ENCODE measurements at places on chromosomes 7 and 10. TPM values are rescaled to one million over a fixed set of nuclear protein-coding genes. Genes with fewer than 3 reads are reported as not detected.

The CYP3A7 gene
- total RNA-seq, result not detected

The DYNC1I1 gene
- not detected for total RNA-seq

The SEC61G gene
- total RNA-seq, result 55.4 TPM

The SPDYE11 gene
- total RNA-seq, result not detected

The SH2D4B gene
- total RNA-seq, result 0.10 TPM

The LRRD1 gene
- not detected for total RNA-seq

The TACR2 gene
- not detected for total RNA-seq

The CCAR1 gene
- 111 TPM for total RNA-seq

The NIPSNAP2 gene
- 38.6 TPM for total RNA-seq

The ZNF485 gene
- 3.4 TPM for total RNA-seq

The CDHR1 gene
- total RNA-seq, result 0.07 TPM

The ZDHHC4 gene
- total RNA-seq, result 35.3 TPM

DNA sequence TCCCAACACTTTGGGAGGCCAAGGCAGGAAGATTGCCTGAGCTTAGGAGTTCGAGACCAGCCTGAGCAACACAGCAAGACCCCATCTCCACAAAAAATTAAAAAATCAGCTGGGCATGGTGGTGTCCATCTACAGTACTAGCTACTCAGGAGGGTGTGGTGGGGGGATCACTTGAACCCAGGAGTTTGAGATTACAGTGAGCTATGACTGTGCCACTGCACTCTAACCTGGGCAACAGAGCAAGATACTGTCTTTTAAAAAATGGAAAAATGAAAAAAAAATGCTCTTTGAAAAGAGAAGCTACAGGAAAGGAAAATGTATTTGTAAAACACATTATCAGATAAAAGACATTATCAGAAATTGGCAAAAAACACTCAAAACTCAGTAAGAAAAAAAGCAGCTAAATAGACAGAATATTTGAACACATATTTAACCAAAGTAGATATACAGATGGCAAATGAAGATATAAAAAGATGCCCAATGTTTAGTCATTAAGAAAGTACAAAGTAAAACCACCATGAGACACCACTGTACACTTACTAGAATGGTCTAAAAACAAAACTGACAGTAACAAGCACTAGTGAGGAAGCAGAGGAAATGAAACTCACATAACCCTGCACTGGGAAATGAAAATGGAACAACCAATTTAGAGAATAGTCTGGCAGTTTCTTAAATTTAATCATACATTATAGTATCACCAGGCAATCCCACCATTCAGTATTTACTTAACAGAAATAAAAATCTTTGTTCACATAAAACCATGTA is 40.5 kb downstream of the NRBF2 start:
- DNase-seq, result no peak

DNA sequence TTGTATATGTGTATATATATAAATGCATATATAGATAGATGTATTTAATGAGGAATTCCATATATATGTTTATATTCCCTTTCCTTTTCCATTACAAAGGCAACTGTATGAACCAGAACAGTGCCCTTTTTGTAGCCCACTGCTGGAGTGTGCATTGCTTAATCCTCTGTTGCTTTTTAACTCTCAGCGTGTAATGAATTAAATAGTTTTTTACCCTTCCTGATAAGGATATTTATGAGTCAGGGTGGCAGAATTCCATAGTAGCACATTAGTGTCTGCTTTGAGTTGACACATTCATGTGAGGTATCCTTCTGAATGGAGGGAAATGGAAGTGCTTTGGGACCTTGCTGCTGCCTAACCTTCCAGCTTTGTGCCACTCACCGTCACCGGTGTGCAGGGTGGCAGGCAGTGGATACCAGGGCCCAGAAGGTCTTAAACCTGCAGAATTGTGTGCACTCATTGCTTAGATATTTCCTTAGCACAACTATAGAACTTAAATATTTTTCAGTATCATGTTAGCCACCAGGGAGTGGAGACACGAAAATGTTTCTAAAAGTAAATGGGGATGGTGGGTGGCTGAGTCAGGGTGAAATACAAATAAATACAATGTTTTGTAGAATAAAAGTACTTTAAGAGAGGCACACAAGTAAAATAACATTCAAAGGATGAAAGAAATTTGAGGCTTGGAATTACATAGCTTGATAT is 117.9 kb downstream of the SND1 start:
- no peak for DNase-seq

DNA sequence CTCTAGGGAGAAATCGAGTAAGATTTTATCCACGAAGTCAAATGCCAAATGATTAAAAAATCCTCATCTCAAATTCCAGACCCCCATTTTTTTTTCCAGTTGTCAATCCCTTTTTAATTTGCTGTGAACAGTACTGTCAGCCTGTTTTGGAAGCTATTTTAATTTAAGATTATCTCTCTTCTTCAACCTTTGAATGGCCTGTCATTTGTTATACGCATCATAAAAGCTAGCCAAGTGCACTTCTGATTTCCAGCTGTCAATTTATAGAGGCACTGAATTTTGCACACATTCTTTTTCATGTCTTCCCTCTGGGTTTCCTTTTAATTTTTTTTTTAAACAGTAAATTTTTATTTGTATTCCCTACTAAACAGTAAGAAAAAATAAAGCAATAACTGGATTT is 336.4 kb upstream of the HGF start:
- DNase-seq, result no peak

DNA sequence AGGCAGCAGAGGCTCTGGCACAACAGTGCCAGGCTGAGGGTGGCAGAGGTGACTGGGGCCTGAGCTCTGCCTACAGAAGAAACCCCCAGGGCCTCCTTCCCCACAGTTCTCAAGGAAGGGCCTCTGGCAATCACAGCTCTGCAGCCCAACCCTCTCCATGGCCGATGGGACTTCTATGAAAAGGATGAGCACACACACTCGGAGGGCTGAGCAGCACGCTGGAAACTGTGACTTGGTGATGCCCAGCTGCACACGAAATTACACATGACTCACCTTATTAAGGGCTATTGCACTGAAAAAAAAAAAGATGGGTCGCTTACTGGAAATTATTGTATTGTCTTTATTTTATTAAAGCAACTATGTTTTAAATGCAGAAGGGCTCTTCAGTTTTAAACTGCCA is 42.9 kb upstream of the LRRC18 start:
- DNase-seq, result no peak

DNA sequence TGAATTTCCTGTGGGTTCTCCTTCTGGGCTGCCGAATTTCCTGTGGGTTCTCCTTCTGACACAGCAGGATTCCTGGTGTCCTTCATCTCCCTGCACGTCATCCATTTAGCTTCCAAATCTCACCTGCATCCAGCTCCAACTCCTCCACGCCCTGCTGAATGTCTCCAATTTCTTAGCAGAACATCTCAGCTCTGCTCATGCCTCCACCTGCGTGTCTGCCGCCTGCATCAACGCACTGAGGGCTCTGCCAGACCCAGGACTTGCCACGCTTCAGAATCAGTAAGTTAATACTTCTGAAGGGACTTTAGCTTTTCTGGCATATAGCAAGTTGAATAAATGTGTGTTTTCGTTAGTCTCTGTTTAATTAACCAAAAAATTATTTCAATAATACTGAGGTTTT is 31.1 kb upstream of the VIPR2 start:
- no peak for DNase-seq

DNA sequence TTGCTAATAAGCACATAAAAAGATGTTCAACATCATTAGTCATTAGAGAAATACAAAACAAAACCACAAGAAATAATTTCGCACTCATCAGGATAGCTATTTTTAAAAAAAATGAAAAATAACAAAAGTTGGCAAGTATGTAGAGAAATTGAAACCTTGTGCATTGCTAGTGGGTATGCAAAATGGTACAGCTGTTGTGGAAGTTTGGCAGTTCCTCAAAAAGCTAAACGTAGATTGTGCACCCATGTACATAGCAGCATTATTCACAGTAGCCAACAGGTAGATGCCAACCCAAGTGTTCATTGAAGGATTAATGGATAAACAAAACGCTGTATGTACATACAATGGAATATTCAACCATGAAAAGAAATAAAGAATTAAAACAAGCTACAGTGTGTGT is 35.3 kb upstream of the STARD3NL start:
- DNase-seq, result no peak

DNA sequence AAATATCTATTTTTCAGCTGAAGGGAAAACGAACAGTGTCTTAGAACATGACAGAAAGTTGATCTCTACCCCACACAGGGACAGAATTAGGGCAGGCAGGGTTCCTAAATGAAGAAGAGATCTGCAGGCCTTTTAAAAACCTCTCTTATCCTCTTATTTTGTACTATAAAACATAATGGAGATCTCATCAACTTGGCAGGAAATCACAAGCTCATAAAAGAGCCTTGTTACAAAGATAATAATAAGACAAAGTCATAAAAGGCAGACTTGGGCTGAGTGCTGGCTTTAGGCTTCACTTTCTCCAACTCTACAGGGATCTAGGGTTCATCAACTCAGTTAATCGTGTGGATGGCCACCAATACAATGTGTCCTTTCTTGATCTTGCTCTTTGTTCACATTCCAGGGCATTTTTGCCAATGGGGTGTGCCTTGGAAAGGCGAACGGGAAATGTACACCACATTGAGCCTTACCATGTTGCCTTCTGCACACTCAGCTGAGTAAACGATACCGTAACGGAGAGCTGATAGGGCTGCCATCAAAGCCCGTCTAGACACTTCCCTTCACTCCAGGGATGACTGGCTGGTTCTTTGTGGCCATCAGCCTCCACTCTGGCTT is 7.1 kb upstream of the TEX36 start:
- DNase-seq, result no peak

DNA sequence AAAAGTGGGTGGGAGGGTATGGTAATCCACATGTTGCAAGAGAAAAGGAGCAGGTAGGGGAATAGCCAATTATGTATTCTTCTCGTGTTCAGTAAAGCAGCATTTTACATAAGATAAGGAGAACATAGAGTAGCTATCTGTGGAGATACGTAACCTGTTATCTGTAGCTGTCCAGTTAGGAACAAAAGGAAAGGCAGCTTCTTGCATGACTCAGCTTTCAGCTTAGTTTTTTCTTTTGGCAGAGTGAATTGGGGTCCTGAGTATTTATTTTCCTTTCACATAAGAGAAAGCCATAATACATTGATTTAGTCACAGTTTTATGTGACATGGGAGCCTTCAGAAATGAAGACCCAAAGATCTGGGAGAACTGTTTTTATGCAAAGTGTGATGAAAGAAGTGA is 116.7 kb upstream of the IMMP2L start:
- no peak for DNase-seq

- no peak for DNase-seq
Measured at GRCh38 chr7:156907656-156908055, 14.7 kb upstream of the LMBR1 start.

- DNase-seq, result no peak
Measured at GRCh38 chr10:132464256-132465192, 67.5 kb downstream of the PWWP2B start.

DNA sequence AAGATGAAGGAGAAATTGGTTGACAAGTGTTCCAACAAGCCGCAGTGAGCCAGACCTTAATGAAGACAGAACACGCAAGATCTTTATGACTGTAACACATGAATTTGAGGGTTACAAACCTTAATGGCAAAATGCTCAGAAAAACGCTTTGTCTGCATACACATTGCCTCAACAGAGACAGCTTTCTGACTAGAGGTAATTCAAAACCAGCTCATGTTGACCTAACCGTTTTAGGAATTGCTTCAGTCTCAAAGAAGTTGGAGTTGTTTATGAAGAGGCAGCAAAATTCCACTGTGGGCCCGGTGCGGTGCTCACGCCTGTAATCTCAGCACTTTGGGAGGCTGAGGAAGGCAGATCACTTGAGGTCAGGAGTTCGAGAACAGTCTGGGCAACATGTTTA is 2.2 kb upstream of the GTF2I start:
- DNase-seq, result no peak

DNA sequence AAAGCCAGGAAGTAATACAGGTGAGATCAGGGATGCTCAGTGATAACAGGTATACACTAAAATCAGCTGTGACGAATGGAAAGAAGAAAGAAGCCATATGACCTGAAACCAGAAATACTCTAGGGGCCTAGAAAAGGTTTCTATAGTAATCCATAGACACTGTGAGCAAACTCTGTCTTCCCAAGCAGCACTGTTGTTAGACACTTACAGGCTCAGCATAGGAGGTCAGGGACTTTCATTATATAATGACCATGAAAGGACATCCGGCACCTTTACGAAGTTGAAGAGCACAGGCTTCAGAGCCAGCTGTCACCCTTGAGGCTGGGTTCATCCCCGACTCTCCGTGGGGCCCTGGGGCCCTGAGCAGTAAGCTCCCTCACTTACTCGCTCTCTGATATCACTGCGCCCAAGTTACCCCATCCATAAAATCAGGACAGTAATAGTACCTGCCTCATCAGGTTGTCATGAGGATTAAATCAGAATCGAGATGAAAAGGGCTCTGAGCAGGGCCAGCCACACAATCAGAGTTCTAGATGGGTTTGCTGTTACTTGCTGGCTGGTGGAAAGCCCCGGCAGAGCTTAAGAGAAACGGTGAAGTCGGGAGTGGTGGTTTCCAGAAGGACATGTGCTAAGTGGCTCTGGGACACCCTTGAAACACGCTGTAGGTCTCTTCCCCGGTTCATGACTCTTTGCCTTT is 79.5 kb downstream of the ITIH5 start:
- no peak for DNase-seq

- no peak for DNase-seq
Measured at GRCh38 chr10:75228834-75229233, 6.9 kb downstream of the COMTD1 start.

- no peak for DNase-seq
Measured at GRCh38 chr10:84118395-84119006, 20.8 kb upstream of the GHITM start.

- no peak for DNase-seq
Measured at GRCh38 chr7:147700702-147701101, 889.9 kb upstream of the C7orf33 start.

DNA sequence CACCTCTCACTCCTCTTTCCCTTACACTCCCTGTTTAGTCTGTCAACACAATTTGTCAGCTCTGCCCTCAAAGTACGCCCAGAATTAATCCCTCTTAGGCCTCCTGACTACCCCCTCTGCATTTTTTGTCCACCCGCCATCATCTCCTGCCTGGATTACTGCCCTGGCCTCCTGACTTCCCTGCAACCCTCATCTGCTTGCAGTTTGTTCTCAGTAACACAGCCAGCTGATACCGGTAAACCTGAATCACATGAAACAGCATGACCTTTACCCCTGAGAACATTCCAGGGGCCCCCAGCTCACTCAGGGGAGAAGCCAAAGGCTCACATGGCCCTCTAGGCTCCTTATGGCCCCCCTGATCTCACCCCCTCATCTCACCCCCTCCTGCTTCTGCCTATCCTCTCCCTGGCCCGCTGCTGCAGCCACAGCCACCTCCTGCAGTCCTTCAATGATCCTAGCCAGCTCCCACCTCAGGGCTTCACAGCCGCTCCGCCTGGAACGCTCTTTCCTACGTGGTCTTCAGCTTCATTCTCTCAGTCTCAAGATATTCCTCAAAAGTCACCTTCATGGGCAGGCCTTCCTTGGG is 8.9 kb downstream of the C10orf53 start:
- DNase-seq, result no peak

GRCh38 chr10:85651497-85651882 is 715.1 kb downstream of the GRID1 start:
- no peak for DNase-seq

DNA sequence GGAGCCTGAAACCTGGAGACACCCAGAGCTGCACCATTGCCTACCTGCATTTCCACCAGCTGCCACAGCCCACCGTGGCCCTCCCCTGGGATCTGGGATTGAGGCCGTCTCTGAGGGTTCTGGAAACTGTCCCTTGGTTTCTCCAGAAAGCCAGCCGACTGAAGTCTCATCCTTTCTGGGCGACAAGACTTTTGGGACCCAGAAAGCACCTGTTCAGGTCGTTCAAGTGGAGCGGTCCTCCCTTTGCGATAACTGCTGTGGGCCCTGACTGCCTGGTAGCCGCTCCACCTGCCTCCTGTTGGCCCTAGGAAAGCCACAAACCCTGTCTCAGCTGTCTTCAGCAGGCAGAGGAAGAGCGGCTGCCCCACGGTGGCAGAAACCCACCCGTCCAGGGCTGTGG is 346.0 kb upstream of the MKI67 start:
- DNase-seq, result no peak

Measured in activated CD4-positive, alpha-beta T cell treated with anti-CD3 and anti-CD28 coated beads, Interleukin-2, amount 10 ng/mL, durations not matched to agents 7 days and 5 days (primary cell).